ENCODE measurements at places on chromosomes 5 and 9.

DNA sequence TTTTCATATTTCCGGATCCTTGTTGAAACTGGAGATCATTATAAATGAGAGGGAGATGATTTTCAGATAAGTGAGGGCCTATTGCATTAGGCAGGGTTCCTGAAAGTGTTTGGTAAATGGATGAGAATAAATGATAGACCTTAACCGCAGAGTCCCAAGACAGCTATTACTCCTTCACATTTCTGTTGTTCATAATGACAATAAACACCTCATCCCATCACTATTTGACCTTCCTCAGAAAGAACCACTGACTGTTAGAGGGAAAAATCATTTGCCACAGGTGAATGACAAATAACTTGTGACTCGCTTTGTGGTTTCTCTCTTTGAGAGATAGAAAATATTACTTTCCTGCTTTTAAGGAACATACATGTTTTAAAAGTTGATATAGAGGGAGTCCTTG is 47.3 kb upstream of the TRMT10B start:
- DNase-seq = no peak

GRCh38 chr5:14775857-14776256 is 95.7 kb downstream of the ANKH start:
- DNase-seq = no peak

DNA sequence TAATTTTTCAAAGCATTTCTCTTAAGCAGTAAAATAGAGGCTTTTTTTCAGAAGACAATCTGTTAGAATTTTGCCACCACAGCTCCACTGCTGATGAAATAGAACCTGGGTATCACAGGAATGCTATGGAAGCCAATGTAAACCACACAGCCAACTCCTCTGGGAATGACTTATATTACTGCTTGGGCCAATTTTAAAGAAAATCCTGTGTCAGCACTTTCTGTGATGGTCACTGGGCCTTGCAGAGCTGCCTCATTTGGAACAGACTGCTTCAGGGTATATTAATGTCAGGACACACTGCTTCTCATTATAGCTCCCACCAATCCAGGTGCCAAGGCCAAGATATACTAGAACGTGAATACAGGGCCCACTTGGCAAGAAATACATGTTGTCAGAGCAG is 144.1 kb upstream of the ACTBL2 start:
- no peak for DNase-seq

DNA sequence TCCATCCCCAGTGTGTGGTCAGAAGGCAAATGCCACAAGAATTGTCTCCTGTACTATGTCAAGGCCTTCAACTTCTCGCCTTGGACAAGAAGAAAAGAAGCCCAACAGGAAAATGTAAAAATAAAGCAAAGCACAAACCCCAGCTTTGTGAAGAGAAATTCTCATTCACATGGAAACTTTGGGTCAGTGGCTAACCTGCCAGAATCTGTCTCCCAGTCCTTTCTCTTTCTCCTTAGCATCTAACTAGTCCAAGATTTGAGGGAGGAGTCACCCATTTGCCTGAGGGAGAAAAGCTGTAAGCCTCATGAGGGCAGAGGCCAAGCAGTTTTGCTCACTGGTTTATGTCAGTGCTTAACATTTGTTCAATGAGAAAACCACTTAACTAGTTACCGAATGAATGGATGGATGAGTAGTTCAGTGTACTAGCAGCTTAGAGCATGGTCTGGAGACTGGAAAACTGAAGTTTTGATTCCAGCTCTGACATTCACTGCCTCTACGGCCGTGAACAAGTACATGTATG is 36.0 kb downstream of the ADAM19 start:
- no peak for DNase-seq

DNA sequence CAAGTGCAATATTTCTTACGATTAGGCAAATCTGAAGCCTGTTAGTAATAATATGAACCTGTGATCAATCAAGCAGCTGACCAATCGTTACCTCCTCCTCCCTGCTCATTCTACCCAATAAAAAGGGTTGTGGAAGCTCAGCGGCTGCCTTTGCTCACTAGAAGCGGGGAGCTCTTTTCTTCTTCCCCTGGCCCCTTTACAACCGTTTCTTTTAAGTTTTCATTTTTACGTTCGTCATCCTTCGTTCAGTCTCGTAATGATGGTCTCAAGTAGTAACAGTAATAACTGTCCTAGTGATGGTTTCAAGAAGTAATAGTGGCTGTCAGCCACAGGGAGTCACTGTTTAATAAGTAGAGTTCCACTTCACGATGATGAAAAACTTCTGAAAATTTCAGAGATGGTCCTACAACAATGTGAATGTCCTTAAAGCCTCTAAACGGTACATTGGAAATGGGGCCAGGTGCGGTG is 6.2 kb downstream of the UGT3A2 start:
- DNase-seq = no peak

DNA sequence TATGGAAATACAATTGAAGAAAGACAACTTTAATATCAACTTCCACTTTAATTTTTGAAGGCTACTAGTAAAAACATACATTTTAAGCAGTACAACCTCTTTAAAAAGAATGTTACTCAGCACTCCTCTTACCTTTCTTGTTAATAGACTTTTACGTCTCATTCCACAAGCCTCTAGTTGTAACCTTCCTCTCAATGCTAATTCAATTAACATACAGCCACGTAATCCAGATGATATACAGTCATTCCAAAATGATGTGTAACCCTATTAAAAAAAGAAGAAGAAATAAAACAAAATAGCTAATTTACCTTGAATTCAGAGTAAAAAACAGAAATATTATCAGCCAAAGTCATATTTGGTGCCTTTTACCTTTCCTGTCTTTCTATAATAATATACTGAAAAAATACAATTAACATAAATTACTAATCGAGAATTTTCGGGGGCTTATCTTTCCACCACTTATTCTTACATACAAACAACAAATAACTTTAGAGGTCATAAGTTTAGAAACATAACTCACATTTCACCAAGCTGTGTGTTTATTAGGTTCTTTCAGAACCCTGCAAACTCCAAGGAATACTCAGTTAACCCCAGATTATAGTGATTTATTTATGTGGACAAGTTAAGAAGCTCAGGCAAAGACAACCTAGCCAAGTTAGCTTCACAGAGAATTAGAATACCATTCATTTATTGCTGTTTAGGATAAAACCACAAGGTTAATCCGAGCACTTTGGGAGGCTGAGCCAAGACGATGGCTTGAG is 30.3 kb downstream of the GOLPH3 start:
- DNase-seq = no peak

DNA sequence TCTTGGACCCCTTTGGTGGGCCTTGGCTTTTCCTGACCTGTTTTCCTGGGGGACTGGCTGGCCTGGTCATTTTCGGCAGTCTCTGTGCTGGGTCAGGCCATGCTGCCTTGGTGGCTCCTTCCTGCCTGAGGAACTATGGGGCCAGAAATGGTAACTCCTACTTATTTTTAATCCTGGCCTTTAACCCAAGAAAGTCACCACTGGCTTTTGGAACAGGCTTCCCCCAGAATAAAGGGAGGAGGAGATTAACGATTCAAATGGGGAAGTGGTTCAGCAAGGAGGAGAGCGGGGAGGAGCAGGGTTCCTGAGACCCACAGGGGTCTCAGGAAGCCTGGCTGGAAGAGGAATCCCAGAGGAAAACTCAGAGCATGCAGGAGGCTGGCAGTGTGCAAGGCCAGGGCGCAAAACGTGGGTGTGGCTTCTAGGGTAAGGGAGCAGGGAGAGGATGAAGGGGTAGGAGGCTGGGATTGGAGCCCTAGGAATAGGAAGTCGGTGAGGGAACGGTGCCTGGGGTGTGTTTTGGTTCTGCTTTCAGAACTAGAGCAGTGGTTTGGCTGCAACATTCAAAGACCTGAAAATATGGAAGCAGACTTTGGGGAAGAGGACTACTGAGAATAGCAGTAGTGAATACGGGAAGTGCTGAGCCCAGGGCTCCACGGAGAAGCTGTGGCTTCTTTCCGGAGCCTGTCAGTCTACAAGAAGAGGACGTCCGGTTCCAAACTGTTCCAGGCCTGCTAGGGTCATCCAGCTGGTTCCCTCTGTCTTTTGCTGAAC is 271.1 kb upstream of the KLF4 start:
- DNase-seq = no peak

DNA sequence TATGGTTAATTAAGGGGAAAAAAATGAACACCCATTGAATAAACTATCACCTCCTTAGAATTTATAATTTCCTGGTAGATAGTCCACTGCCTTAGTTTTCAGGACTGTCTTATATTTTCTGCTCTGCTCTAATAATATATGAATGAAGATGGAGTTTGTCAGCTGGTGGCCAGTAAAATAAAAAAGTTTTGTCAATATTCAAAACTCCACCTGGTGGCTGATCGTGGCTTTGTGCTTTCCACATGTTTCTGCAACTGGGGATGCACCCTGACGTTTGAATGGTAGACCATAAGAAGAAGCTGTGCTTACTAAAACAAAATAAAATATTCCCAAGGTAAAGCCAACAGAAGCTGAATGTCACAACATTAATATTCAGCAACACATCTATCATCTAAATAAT is 286.6 kb upstream of the IZUMO3 start:
- no peak for DNase-seq

DNA sequence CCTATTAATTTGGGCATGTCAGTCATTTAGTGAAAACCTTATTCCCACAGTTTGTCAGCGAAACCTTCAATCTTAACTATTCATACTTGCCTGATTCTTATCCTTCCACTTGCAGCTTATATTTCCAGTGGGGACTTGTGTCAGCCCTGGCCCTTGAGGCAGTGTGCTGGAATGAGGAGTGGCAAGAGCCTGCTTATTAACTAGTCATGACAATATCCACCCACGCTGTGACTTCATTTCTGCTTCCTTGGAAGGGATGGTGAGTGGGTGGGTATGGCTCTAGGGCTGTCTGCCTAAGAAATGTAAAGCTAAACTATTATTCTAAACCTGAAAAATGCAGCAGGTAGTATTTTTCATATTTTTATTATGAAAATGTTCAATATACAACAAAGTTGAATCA is 34.0 kb upstream of the LURAP1L start:
- DNase-seq = no peak

DNA sequence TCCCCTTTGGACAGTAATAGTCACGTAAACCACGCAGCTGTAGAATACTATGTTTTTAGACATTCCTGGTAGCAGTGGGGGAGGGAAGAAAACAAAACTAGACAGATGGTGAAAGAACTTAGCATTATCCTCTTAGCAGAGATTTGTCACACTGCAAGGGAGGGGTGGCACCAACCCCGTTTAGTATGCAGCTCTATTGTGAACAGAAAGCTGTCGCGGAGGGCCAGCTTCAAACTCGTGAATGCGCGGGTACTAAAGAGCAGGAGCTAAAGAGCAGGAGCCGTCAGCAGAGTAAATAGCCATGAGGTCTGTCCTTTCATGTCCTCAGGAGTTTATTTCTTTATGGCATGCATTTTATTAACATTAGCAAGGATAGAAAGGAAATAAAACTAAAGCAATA is 141.9 kb upstream of the SLC12A2 start:
- DNase-seq = no peak

GRCh38 chr9:36772449-36773403 is 200.0 kb downstream of the MELK start:
- no peak for DNase-seq

DNA sequence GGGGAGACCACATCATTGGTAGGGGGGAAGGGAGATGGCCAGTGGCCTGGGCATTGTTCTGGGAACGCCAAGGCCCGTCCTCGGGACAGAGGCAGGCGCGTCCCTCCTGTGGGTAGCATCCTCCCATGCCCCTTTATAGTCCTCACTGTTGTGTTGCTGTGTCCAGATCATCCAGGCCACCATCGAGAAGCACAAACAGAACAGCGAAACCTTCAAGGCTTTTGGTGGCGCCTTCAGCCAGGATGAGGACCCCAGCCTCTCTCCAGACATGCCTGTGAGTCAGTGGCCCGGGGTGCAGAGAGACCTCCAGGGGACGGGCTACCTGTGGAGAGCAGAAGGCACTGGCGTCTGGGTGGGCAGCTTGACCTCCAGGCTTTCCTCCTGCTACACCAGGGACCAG is 38.4 kb upstream of the SUSD3 start:
- DNase-seq = no peak

DNA sequence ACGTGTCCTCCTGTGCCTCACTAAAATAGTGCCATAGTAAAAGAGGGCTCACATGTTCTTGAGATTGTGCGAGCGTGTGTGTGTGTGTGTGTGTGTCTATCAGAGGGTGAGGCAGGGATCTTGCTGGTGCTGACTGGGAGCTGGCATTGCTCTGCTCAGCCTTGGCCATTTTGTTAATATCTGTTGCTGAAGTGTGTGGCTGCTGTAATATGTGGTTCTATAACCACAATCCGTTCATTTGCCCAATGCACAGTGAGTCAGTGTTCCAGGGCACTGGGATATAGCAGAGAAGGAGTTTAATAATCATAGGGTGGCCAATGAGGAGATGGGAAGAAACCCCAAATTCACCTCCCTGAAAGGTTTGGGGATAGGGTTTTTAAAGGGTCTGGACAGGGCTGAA is 61.3 kb downstream of the RASGRF2 start:
- DNase-seq = no peak

DNA sequence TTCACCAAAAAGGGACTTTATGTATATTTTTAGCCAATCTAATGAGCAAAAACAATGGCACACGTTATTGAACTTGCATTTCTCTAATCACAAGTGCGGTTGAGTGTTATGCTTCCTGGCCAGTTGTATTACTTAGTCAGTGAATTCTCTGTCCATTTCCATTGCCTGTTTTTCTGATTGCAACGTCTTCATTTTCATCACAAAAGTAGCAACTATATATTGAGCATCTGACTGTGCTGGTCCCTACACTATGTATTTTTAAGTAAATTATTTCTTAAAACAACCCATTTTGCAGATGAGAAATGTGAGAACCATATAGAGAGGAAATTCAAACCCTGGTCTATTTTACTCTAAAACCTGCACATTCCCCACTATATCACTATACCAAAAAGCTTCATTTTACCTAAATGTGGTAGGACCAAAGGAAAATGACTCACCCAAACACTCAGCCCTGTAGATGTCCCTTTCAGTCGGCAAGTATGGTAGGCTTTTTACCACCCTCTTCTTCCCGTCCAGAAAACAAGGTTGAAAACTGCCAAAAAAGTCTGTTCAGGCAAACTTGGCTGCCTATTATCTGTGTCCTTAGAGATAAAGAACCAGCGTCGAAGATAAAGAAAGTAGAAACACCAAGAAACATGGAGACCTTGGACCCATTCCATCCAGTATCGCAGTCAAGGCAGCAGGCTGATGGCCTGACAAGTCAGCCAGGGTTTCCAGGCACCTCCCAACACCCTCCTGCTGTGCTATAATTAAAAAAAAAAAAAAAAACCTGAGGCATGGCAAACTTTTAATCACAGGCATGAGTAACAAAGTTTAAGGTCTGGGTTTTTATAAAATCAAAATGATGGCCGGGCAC is 18.8 kb upstream of the FAM13B start:
- no peak for DNase-seq

DNA sequence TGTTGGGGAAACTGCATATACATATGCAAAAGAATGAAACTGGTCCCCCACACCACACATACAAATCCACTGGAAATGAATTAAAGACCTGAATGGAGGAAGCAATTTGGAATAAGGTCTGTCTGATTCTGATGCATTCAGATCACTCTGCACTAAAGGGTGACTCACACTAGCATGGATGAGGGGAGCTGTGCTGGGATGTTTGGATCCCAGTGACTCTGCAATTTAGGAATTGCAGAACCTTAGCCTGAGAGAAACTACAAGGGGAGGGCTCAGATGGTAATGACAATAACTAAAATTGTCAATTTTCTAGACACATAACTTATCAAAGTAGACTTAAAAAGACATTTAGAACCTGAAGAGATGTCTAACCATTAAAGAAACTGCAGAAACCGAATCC is 312.0 kb downstream of the CDK5RAP2 start:
- no peak for DNase-seq
